ENCODE measurements at places on chromosomes 3 and 15. TPM values are rescaled to one million over a fixed set of nuclear protein-coding genes. Genes with fewer than 3 reads are reported as not detected.
A peak's percentile ranks its signal among the peaks of the same experiment; 100 is the strongest.

GRCh38 chr3:149305376-149305775, 28.1 kb downstream of the TM4SF18 start:
- H3K4me1 ChIP-seq: no peaks in the 10 kb centered on the region
- no peaks in the 10 kb centered on the region for H3K27me3 ChIP-seq
- no peaks in the 10 kb centered on the region for H3K36me3 ChIP-seq
- no peak for DNase-seq
- no peak overlapping the region for H3K4me3 ChIP-seq
- H3K27ac ChIP-seq: no peak overlapping the region

DNA sequence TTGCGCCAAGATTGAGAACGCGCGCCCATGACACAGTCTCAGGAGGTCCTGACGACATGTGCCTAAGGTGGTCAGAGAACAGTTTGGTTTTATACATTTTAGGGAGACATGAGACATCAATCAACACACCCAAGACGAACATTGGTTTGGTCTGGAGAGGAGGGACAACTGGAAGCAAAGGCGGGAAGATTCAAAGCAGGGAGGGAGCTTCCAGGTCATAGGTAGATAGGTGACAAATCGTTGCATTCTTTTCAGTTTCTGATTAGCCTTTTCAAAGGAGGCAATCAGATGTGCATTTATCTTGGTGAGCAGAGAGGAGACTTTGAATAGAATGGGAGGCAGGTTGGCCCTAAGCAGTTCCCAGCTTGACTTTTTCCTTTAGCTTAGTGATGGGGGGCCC, 828.4 kb upstream of the DPPA4 start:
- no peaks in the 10 kb centered on the region for H3K36me3 ChIP-seq
- H3K27ac ChIP-seq: no peak overlapping the region
- no peaks in the 10 kb centered on the region for H3K27me3 ChIP-seq

GRCh38 chr15:55758580-55758986, 15.6 kb upstream of the PRTG start:
- H3K36me3 ChIP-seq: no peaks in the 10 kb centered on the region
- no peaks in the 10 kb centered on the region for H3K4me1 ChIP-seq
- H3K27me3 ChIP-seq: no peaks in the 10 kb centered on the region
- no peak overlapping the region for H3K4me3 ChIP-seq
- DNase-seq: no peak

DNA sequence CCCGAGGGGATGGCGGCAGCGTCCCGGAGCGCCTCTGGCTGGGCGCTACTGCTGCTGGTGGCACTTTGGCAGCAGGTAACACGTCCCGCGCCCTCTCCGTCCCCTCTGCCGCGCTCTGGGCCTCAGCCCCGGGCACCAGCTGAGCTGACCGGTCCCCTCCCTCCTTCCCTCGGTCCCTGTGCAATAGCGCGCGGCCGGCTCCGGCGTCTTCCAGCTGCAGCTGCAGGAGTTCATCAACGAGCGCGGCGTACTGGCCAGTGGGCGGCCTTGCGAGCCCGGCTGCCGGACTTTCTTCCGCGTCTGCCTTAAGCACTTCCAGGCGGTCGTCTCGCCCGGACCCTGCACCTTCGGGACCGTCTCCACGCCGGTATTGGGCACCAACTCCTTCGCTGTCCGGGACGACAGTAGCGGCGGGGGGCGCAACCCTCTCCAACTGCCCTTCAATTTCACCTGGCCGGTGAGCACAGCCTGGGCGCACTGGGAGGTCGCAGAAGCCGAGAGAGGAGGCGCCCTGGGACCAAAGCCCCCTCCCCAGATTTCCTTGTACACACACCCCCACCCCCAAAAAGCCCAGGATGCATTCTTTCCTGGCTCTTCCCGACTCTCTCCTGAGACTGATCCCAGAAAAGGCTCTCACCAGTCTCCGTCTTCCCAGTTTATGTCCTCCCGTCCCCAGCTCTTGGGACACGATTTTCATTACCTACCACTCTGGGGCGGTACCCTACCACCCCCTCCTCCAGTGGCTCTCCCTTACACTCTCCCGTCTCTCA, 705 bp downstream of the DLL4 start:
- H3K27me3 ChIP-seq: no peaks in the 10 kb centered on the region
- peak; percentile 73 for DNase-seq
- H3K36me3 ChIP-seq: no peaks in the 10 kb centered on the region
- H3K27ac ChIP-seq: no peak overlapping the region
- H3K4me1 ChIP-seq: no peaks in the 10 kb centered on the region

- no peaks in the 10 kb centered on the region for H3K27me3 ChIP-seq
- DNase-seq: no peak
- peaks cover 4% of the 10 kb centered on the region for H3K4me1 ChIP-seq
- H3K27ac ChIP-seq: no peak overlapping the region
- no peaks in the 10 kb centered on the region for H3K36me3 ChIP-seq
- H3K4me3 ChIP-seq: no peak overlapping the region
These were observed 130.4 kb upstream of the SLC7A14 start for GRCh38 chr3:170716172-170716805.

The SEMA3F gene
- 39.2 TPM for total RNA-seq

The SLC12A1 gene
- total RNA-seq: 0.81 TPM

The ALCAM gene
- total RNA-seq: 89.9 TPM

The COL6A5 gene
- total RNA-seq: not detected

Measured in aorta (tissue), 5 donors.